Hematopoietic multipotent progenitor cell (in vitro differentiated cells): ENCODE measurements at places on chromosomes 5 and 9. TPM values are rescaled to one million over a fixed set of nuclear protein-coding genes. Genes with fewer than 3 reads are reported as not detected.

- DNase-seq: no peak
Measured at GRCh38 chr9:113152699-113153098, 1.9 kb downstream of the SLC31A2 start.

The AFAP1L1 gene
- 1.9 TPM for total RNA-seq

The WNK2 gene
- under 0.01 TPM for total RNA-seq

DNA sequence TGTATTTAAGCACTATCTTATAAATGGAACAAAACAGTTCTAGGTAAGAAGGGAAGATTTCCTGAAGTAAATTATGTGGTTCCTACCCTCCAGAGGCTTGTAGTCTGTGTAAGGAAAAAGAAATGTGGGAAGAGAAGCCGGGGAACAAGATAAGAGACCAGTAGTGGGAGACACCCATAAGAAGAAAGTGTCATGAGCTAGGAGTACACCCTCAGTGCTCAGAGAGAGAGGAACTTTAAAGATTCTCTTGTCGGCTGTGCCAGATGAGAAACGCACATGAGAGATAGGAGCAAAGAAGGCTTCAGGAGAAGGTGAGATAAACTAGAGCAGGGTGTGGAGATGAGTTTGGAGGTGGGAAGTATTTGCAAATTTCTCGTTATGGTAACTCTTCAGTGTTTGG, 18.1 kb downstream of the SLC36A1 start:
- DNase-seq: no peak

The TSSK1B gene
- total RNA-seq: not detected

The C7 gene
- not detected for total RNA-seq

The OR1Q1 gene
- under 0.01 TPM for total RNA-seq

The LCN15 gene
- not detected for total RNA-seq

GRCh38 chr9:93962017-93962416, 6.9 kb upstream of the BARX1 start:
- no peak for DNase-seq

GRCh38 chr5:3155046-3155445, 403.6 kb upstream of the IRX2 start:
- DNase-seq: no peak

- DNase-seq: no peak
Measured at GRCh38 chr5:178327931-178328711, 95.5 kb upstream of the PHYKPL start.

The DENND1A gene
- 56.8 TPM for total RNA-seq

The GBA2 gene
- total RNA-seq: 41.5 TPM

The IL4 gene
- not detected for total RNA-seq

DNA sequence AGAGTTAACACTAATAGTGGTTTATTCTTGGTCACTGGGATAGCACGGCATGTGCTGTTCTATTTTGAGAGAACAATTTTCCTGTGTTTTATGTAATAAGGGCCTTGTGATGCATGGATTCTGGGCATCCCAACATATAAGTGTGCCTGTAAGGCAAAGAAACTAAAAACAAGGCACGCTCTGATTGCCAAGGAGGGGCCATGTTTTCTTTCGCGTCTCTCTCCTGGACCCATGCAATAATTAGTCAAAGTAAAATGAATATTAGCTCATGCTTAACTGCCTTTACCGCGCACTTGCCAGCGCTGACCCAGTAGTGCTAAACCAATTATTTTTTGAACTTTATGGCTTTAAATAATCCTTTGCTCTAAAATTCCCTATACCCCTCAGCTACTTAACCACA, 140.9 kb downstream of the PSAT1 start:
- no peak for DNase-seq

- DNase-seq: no peak
Measured at GRCh38 chr5:147893820-147894219, 12.5 kb downstream of the C5orf46 start.

The GLRA1 gene
- total RNA-seq: not detected

GRCh38 chr9:116123171-116123570, 30.4 kb upstream of the PAPPA start:
- DNase-seq: no peak

The PCDHGB4 gene
- 1.6 TPM for total RNA-seq

The NUTM2G gene
- not detected for total RNA-seq

- DNase-seq: no peak
Measured at GRCh38 chr9:363274-363612, 148.6 kb downstream of the DOCK8 start.

GRCh38 chr9:136690104-136690805, 3.0 kb upstream of the AGPAT2 start:
- no peak for DNase-seq

DNA sequence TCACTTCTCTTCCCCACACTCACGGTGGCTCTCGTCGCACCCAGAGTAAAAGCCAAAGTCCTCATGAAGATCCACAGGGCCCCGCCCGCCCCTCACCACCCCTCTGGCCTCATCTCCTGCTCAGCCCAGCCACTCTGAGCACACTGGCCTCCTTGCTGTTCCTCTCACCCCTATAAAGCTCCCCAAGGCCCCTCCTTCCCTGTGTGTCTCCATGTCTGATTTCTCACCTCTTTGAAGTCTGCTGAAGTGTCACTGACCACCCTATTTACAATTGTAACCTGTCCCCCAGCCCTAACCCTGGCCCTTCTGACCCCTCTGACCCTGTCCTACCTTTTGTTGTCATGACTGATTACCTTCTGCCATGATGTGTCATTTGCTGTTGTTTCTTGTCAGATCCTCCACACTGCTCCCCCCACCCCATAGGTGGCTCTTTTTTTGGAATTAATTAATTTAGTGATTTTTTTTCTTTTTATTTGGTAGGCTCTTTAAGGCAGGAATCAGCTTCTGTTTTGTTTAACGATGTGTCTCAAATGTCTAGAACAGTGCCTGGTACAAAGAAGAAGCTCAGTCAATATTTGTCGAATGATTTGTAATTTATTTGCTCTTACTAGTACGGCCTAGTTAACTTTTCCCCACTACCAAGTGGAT, 90.2 kb downstream of the IQGAP2 start:
- DNase-seq: no peak

- peak; percentile 22 for DNase-seq
Measured at GRCh38 chr5:75053054-75053303, 621 bp upstream of the GCNT4 start.

GRCh38 chr5:127571314-127572131, 54.1 kb downstream of the PRRC1 start:
- DNase-seq: no peak

The TAF11L5 gene
- not detected for total RNA-seq

- DNase-seq: no peak
Measured at GRCh38 chr5:137148159-137148558, 351.0 kb downstream of the SPOCK1 start.

GRCh38 chr5:172418862-172419814, 35.2 kb downstream of the SH3PXD2B start:
- DNase-seq: no peak

GRCh38 chr5:56861893-56862485, 46.6 kb downstream of the MAP3K1 start:
- DNase-seq: no peak

- no peak for DNase-seq
Measured at GRCh38 chr5:2727550-2727949, 23.9 kb downstream of the IRX2 start.

The SOX30 gene
- under 0.01 TPM for total RNA-seq

DNA sequence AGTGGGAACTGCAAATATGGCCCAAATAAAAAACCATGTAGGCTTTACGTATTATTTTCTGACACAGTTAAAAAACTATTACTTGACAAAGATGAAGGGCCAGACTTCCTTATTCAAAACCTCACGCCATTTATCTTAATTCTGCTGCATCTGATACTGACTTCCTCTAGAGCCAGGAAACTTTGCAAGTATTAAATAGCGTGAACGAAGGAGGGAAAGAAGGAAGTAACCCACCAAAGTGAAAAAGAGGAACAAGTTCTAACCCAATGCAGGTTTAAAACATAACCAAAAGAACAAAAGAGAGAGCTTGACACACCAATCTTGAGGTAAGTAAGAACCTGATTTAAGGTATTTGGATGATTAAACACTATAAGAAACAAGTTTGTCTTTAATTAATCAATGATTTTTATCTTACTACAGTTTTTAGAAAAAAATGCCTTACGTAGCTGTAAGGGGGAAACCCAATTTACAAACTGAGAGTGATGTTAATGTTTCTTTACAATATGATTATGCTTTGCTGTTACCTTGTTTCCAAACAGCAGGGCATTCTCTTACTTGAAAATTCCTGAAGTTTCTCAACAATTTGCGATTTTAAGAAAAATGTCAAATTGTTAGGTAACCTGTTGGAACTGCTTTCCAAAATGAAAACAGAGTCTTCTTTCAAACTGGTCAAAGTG, at the start of gene GAPT:
GAPT (plus strand) TSS at position 220 of the 677 bp plus-strand sequence. CDS start 3,102 bp downstream, outside the sequence.
- peak; percentile 96 for DNase-seq

DNA sequence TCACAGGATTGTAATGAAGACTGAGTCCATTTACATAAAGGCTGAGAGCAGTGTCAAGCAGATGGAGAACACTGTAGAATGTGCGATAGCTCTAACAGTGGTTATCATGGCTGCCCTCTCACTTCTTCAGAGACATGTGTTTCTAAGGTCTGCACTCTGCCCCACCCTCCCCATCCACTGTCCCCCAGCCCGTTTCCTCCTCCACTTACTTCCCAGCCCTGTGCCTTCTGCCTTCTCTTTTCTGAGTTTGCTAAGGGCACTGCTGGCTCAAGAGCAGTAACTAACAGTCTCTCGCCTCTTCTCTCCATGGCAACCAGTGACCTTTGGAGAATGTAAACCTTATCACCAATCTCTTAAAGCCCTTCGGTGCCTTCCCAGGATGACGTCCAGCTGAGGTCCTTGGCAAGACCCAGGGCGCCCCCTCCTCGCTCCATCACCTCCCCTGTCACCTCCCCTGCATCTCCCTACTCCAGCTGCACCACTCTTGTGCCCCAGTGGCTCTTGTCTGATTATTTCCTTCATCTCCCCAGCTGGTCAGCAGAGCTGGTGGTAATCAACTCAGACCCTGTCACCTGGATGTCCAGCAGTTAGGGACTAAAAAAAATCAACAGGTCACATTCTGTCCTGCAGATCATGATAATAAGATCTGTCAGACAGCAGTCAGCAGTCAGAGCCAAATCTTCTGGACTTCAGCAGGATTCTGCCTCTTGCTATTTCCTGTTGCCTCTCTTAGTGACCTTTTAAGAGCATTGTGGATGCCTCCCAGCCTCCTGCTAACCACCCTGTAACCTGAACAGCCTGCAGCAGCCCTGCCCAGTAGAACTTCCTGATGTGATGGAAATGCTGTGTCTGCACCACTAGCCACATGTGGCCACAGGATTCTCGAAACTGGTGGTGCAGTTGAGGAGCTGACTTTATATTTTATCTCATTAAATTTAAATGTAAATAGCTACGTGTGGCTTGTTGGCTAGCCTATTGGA, 9.0 kb downstream of the FXN start:
- DNase-seq: no peak

GRCh38 chr5:30287890-30288289, 905.6 kb upstream of the CDH6 start:
- no peak for DNase-seq

- DNase-seq: no peak
Measured at GRCh38 chr5:130078661-130079060, 174.4 kb downstream of the CHSY3 start.

The TAF1L gene
- total RNA-seq: under 0.01 TPM

- no peak for DNase-seq
Measured at GRCh38 chr9:70673844-70674243, 259.4 kb upstream of the KLF9 start.

DNA sequence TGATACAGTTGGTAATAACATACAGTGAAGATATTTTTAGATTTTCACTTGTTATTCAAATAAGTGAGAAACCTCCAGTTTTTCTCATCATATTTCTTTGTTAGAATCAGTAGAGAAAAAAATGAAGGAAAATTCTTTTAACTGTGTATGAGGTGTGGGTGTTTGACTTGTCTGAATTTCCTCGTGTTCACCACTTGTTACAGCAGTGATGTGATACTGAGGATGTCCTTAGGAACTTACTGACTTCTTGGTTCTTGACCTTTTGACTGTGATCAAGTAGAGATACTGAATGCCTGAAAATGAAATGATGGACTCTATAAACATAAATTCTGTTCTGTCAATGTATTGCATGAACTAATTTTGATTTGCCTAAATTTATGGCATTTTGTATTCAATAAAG, 10.7 kb downstream of the PBX3 start:
- no peak for DNase-seq

DNA sequence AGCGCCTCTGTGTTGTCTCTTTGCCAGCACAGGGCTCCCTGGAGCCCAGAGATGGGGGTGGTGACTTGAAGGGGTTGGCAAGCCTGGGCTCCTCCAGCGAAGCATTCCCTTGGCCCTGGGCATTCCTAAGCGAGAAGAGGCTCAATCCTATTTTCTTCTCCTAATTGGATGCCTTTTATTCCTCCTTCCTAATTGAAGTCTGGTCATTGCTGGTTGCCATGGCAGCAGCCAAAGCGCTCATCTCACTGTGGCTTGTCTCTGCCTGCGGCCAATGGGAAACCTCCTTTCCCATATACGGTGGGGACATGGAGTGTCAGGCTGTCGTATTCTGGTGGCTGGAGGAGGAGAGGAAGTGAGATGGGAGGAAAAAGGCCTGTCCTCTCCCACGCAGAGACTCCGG, 52.3 kb upstream of the RARS1 start:
- no peak for DNase-seq

DNA sequence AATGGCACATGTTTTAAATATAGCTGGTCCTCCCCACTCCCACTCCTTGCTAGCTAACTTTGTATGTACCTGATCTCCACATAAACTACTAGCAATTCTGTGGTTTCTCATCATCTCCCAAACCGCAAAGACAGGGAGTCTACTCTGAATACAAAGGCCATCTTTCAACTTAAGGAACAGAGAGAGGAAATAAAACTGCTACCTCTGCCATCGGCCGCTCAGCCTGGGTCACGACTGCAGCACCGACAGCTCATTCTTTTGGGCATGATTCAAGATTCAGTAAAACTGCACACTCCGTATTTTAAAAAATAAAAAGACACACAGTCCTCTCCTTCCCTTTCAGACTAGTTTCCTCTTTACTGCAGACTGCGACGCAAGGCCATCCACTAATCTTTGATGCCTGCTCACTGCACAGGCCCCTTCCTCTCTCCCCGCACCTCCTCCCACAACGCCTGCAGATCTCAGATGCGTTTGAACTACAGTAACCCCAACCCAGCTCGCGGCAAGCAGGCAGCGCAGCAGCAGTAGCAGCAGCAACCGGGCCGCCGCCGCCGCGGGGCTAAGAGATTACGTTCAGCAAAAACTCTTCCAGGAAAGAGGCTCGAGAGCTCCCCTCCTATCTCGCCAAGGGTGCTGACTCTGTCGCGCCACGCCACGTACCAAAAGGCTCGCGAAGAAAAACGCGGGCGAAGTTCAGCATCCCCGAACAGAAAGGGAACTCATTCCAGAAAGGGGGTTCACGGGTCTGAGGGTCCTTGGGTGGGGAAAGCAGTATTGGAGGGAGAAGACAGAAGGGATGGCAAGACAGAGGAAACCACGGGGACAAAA, 1.5 kb downstream of the RNF145 start:
- peak; percentile 66 for DNase-seq

DNA sequence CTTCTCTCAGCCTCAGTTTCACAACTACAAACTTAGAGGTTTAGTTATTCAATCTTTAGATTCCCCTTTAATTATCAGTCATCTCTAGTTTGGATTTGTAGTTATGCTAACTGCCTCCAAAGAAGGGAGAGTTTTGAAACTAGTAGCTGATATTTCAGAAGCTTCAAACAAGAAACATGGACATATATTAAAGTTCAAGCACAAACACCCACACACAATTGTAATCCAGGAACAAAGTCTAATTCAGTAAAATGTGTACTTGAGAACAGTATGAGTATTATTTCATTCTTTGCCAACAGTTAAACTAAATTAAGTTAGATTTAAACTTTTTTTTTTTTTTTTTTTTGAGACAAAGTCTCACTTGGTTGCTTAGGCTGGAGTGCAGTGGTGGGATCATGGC, 71.2 kb upstream of the ABCA1 start:
- no peak for DNase-seq

The IL3 gene
- total RNA-seq: not detected

GRCh38 chr5:51396797-51397196, 13.5 kb downstream of the ISL1 start:
- no peak for DNase-seq

The GDA gene
- under 0.01 TPM for total RNA-seq
